NCI-H524 treated with DMSO at 0.1 percent for 48 hours (cell line): ENCODE measurements at places on chromosomes 7 and 10.

DNA sequence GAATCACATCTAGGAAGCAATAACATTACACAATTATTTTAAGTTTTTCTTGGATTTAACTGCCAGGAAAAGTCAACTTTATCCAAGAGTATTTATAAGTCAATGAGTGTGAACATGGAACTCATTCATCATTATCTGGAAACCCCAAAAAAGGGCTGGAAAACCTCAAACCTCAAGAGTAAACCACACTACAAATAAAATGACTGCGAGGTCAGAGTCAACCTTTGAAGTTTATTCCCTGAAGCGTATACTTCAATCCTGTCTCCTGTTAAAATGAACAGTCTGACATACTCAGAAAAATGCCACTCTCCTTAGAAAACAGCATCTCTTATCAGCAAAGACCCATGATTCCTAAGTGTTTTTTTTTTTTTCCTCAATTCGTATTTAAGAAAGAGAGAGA, 86.5 kb downstream of the RELN start:
- no peak for DNase-seq

DNA sequence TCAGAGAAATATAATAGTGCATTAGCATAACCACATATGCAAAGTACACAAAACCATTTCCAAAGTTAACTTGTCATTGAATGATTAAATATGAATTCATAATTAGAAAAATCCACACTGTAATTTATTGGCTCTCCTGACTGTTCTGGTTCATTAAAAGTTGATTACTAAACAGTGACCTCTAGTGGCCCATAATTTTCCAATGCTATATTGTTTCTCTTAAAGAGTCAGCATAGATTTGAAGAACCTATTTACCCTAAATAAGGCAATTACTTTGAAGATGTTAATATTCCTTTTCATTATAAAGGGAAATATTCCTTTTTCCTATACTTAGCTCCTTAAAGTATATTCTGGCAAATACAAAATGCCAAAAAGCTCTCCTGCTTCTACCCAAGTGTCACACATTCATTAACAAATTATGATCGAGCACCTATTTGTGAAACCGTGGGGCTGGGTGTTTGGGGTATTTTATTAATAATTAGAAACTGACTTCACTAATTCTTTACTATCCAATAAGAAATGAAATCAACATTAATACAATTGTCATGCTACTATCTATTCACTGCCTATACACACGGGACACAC, 86.2 kb downstream of the HIBADH start:
- DNase-seq: no peak

- DNase-seq: no peak
Measured at GRCh38 chr10:114638821-114639625, 19.1 kb downstream of the ABLIM1 start.

GRCh38 chr10:129942936-129943715, 20.9 kb downstream of the EBF3 start:
- no peak for DNase-seq

DNA sequence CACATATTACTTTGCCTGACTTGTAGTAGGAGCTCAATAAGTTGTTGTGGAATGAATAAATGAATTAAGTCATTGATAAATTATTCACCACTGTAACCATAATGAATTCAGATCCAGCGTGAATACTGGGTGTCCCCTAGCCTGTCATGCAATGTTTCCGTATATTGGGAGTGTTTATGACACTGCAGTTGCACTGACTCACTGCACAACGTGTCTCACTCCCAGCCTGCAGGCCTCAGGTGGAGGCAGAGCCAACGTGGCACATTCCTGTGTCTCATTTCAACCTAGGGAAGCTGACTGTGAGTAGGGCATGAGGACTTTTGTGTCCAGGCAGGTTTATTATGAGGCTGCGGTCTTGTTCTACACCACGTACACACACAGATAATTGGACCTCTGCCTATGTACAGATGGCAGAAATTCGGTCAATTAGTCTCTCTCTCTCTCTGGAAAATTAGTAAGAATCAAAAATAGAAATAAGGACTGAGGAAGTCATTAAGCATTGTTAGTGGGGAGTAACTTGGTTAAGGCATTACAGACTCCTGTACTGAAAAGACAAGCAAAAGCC, 299.1 kb upstream of the IGFBP3 start:
- DNase-seq: no peak
